ENCODE measurements at places on chromosomes 2 and 18.

DNA sequence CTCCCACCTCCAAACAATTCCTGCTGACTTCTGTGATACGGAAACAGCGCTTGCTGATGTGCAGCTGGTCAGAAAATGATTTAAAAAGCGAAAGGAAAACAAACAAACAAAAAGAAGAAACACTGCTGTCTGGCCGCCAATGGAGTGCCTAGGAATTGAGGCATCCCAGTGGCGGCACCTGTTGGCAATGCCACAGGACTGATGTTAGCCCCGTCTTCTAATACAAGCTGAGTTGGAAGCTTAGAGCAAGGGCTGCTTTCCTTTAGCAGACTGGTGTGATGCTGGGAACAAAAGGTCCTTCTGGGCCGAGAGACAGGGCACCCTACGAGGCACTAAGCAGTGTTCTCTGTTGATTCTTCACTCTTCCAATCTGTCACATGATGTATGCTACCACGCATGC is 163.6 kb upstream of the REV1 start:
- DNase-seq = no peak

DNA sequence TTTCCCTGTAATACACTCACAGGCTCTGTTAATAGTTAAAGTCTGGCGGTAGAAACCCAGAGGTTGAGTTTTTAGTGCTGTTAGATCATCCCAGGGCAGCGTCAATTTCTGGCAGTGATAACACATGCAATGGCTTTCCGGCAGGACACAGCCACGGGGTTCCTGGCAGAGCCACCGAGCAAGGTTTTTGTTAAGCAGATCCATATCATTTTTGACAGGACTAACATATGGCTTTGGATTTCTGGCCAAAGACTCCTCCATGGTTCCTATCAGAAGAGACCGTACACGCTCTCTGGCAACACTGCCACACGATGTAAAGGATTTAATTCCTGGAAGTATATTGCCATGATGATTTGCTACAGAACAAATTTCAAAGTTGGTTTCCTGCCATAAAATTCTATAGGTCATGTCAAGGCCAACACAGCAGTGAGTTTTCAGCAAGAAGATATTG is 854.3 kb downstream of the LRRTM4 start:
- DNase-seq = no peak

GRCh38 chr2:191845248-191845715 is 1.6 kb downstream of the CAVIN2 start:
- no peak for DNase-seq

- no peak for DNase-seq
Measured at GRCh38 chr2:216539791-216540241, 41.2 kb downstream of the RPL37A start.

DNA sequence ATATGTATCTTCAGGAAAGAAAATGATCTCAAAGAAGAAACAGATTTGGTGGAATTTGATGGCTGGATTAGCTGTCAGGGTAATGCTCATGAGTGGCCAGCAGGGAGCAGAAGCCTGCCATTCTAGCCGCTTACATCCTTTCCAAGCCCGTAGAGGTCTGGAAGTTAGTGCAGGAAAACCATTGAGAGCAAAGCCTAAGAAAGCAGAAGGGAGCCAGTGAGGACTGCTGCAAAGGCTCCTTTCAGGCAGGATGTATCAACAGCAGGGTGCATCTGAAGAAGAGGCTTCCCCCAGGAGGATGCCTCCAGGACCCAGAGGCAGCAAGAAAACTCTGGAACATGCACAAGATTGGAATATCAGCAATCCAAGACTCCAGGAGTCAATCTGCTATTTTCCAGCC is 22.9 kb upstream of the LBH start:
- DNase-seq = peak; percentile 43

DNA sequence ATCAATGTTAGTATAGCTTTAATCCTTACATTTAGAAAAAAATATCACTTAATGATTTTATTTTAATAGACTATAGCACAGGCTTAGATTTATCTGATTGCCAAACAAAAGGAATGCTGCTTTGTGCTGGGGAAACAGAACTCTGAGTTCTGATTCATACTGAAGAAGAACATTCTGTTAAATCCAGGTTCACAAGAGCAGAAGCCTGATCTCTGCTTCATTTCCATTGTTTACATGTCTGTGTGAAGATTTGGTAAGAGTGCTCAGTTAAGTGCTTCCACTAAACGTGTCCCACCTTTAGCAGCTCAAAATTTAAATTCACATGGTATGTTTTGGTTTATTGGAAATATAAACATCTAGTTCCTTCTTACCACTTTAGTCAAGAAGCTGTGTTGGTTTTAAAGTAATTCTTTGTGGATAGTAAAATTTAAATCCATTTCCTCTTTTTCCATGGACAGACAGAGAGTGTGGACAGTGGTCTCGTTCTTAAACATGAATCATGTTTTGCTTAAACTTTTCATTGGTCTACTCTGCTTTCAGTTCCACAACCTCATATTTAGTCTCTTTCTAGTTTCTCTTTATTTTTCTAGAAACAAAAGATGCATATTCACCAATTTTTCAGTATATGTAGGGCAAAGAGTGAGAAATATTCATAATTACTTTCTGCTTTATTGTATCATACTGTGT is 59.1 kb downstream of the NYAP2 start:
- no peak for DNase-seq

All from astrocyte (in vitro differentiated cells and primary cell).